ENCODE measurements at places on chromosomes 2 and 18. TPM values are rescaled to one million over a fixed set of nuclear protein-coding genes. Genes with fewer than 3 reads are reported as not detected.
A peak's percentile ranks its signal among the peaks of the same experiment; 100 is the strongest.

GRCh38 chr2:146417942-146418341, 1426.9 kb upstream of the ACVR2A start:
- DNase-seq, result no peak

The FBXO36 gene
- 2.8 TPM for total RNA-seq

The KCNG2 gene
- 0.44 TPM for total RNA-seq

The KIAA2012 gene
- 0.31 TPM for total RNA-seq

The RNF152 gene
- 8.1 TPM for total RNA-seq

The OSR1 gene
- total RNA-seq, result 11.6 TPM

The PLCD4 gene
- total RNA-seq, result 41.8 TPM

- DNase-seq, result peak; percentile 2
Measured at GRCh38 chr2:36287363-36288275, 68.0 kb upstream of the CRIM1 start.

All from muscle of leg (tissue), 16 donors.